ENCODE measurements at places on chromosomes 12 and 14.
A peak's percentile ranks its signal among the peaks of the same experiment; 100 is the strongest.

- no peak for DNase-seq
Observed at GRCh38 chr12:92133171-92133570, 12.5 kb downstream of the BTG1 start.

- DNase-seq = no peak
Observed at GRCh38 chr12:72612171-72612570, 340.0 kb downstream of the TRHDE start.

DNA sequence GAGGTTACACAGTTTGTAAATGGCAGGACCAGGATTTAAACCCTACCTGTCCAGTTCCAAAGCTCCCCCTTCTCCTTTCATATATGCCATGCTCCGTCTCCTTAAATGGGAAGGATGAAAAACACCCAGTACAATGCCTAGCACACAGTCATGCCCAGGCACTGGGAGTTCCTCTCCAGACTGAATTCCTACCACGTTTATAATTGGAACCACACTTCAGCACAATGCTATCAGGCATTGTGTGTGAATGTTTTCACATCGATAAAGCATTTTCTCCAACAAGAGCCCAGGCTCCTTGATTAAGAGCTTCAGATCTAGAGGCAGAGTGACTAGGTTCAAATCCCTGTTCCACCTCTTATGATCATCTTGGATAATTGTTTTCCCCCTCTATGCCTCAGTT lies 2.7 kb upstream of the NUAK1 start:
- no peak for DNase-seq

DNA sequence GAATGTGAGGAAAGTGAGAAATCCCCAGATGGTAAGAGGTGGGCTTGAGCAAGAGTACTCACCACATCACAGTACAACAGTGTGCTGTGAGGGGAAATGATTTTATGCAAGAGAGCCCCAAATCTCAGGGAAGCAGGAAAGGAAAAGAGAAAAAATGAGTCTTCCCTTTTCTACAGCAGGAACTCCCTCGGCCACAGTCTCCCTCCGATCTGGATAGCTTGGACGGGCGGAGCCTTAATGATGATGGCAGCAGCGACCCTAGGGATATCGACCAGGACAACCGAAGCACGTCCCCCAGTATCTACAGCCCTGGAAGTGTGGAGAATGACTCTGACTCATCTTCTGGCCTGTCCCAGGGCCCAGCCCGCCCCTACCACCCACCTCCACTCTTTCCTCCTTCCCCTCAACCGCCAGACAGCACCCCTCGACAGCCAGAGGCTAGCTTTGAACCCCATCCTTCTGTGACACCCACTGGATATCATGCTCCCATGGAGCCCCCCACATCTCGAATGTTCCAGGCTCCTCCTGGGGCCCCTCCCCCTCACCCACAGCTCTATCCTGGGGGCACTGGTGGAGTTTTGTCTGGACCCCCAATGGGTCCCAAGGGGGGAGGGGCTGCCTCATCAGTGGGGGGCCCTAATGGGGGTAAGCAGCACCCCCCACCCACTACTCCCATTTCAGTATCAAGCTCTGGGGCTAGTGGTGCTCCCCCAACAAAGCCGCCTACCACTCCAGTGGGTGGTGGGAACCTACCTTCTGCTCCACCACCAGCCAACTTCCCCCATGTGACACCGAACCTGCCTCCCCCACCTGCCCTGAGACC lies 7.8 kb downstream of the ATN1 start:
- no peak for DNase-seq

- DNase-seq = no peak
Observed at GRCh38 chr12:46049665-46050064, 59.3 kb upstream of the SCAF11 start.

GRCh38 chr12:93302331-93303229 lies 75.1 kb upstream of the NUDT4 start:
- no peak for DNase-seq

DNA sequence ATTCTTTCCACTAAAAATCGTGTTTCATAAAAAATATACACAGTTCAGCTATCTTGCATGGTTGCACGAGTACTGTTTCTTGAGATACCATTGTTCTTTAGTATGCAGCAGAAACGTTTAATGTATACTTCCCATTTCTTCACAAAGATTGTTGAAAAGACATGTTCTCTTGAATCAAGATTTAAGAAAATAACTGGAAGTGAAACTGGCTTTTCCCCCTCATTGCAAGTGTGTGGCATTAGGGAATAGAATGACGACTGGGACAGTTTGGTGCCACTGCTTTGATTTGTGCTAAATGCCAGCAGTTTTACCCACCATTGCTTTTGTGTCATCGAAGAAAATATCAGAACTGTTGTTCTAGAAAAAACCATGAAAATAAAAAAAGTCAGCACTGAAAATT lies 20.3 kb upstream of the DHRS2 start:
- DNase-seq = no peak

DNA sequence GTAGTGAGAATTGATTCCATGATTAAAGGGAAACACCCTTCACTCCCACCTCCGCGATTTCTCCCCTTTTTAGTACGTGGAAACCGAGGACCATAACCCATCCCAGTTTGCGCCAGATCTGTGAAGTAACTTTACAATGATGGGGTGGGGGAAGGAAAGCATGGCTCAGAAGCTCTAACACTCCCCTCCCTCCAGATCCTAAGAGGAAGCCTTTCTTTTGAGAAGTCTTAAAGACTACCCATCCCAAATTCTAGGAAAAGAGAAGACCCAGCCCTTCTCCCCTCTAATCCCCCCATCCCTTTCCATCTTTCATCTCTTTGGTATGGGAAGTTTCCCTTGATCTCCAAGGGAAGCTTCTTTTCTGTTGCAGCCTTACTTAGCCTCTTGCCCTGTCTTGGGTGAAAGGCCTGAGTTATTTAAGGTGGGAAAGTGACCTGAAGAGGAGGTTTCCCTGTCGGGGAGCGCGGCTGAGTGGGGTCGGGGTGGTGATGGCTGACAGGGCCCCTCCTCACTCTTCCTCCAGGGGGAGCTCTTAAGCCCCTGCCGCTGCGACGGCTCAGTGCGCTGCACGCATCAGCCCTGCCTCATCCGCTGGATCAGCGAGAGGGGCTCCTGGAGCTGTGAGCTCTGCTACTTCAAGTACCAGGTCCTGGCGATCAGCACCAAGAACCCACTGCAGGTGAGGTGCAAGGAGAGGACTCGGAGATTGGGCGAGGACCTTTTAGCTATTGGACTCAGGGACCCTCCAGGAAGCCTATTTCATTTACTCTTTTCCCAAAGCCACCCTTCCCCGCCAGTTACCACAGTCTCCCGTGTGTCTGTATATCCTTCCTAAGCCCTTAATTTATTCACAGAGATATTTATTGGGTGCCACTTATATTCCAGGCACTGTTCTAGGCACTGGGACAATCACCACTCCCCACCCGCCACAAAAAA lies 1.8 kb downstream of the MARCHF9 start:
- no peak for DNase-seq

DNA sequence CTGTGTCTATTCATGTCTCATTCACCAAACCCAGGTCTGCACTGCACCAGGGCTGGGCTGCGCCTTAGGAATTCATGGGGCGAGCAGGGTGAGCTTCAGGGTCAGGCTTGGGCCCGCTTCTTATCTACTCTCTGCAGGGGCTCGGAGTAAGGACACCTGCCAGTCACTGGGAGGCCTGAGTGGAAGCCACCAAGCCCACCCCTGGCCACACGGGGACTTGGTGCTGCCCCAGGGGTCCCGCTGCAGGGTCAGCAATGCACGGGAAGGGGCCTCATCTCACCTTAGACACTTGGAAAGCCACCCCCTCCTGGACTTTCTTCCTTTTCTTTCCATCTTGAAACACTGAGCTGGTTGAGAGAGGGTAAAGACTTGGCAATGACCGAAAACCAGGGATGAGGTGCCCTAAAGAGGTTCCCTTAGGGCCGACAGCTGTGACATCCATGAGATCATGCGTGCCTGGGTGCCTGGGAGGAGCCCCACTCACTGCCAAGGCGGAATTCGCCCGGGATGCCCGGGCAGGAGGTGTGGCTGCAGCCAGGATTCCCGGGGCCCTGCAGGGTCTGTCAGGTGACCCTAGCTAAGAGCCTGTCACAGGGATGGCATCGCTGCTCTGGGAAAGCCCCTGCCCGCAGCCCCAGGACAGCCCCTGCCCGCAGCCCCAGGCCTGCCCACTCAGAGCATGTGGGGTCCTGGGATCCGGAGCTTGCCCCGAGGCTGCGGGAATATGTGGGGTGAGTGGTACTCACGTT lies 45.5 kb upstream of the EML1 start:
- no peak for DNase-seq

- DNase-seq = peak; percentile 93
Observed at GRCh38 chr14:23306412-23307145, at the start of gene BCL2L2. BCL2L2 (plus strand) TSS chr14:23306833; CDS start chr14:23307768, 935 bp downstream.

DNA sequence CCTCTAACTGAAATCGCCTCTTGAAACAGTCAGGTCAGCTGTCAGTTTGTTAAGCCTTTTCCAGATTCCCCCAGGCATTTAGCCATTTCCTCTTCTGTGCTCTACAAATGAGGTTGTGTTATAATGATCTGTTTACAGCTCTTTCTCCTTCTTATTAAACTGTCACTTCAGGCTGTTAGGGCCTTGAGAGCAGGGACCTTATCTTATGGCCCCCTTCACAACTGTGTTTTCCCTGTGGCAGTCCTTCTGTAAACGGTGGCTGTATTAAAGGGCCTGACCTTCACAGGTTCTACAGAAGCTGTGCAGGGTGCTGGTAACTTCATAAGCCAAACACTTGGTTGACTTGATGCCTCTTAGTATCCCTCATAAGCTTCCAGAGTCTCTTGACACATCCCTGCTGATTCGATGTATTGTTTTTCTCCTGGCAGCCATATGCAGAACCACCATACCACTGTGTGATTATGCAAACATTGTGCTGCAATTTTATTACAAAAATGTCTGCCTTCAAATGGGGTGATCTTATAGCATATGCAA lies 104.7 kb downstream of the PLEKHA5 start:
- no peak for DNase-seq
